ENCODE measurements at places on chromosomes 13 and 19.
A peak's percentile ranks its signal among the peaks of the same experiment; 100 is the strongest.

DNA sequence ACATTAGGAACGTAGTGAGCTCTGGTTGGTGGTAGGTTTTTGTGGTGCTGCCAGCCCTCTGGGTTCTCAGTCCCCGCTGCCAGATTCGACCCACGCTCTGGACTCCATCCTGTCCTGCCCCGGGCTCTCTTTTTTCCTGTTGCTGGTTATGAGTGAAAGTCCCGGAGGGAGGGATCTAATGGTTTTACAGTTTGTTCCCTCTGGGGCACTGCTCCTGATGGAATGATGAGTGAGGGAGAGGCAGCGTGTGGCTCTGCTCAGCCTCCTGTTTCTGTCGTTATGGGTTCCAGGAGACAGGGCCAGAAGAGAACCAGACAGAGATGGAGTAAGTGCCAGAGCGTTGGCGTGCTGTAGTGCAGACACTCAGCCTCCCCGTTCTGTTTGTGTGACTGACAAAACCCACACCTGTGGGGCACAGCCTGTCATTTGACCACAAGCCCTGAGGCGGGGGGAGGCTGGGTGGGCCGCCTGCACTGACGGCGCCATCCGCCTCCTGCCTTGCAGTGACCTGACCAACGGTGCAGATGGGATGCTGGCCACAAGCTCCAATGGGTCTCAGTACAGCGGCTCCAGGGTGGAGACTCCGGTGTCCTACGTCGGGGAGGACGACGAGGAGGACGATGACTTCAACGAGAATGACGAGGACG is 18.3 kb downstream of the ATP4B start:
- no peak for DNase-seq

- no peak for DNase-seq
These were observed 95.4 kb downstream of the CYSLTR2 start for GRCh38 chr13:48749144-48749543.

- no peak for DNase-seq
These were observed 30.4 kb upstream of the CEACAM21 start for GRCh38 chr19:41545547-41545946.

DNA sequence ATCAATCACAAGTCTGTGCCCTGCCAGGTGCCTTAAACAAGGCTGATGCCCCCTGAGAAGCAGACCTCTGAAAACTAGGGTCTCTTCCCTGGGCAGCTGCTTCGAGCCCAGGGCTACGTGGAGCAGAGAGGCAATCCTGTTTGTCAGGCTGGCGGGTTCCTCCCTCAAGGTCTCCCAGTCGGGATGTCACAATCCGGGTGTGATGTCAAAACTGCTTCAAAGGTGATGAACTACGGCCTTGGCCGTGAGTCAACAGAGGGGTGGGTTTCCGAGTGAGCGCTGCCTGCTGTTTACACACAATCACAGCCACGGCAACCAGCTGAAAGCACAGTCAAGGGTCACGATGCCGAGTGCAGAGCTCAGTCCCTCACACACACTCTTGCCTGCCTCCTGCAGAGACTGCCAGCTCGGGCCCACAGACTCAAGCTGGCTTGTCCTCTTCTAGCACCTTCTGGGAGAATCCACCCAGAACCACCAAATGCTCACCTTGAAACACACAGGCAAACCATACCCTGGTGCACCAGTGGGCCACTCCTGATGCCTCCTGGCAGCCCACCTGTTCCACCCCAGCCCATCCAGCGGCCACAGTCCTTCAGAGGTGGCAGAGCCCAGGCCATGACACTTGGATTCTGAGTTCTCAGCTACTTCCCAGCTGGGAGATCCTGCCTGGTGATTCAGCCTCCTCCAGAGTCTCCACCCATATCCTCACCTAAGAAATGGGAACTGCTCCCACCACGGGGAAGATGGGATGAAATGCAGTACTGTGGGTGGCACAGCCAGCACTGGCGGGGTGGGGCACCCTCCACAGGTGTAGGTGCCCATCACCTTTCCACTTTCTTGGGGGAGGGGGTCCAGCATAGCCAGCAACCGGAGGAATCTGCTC is 6.8 kb downstream of the ELL start:
- DNase-seq = no peak

- no peak for DNase-seq
These were observed 3.9 kb downstream of the OSCAR start for GRCh38 chr19:54096617-54097106.

DNA sequence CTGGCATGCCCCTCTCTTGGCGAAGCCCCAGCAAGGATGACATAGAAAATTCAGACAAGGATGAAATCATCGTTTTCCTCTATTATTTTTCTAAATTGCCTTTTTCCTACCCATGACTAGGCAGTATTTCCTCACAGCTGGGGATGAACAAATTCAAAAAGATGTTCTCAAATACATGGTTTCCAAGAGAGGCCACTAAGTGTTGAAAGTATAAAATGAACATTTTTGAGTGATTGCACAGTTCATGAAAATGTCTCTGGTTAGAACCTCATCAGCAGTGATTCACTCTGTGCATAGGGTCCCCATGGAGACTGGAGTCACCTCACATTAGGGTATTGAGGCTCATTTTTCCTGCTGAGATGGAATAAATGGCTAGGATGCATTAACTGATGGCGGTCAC is 373.7 kb downstream of the DNAJC15 start:
- DNase-seq = no peak

DNA sequence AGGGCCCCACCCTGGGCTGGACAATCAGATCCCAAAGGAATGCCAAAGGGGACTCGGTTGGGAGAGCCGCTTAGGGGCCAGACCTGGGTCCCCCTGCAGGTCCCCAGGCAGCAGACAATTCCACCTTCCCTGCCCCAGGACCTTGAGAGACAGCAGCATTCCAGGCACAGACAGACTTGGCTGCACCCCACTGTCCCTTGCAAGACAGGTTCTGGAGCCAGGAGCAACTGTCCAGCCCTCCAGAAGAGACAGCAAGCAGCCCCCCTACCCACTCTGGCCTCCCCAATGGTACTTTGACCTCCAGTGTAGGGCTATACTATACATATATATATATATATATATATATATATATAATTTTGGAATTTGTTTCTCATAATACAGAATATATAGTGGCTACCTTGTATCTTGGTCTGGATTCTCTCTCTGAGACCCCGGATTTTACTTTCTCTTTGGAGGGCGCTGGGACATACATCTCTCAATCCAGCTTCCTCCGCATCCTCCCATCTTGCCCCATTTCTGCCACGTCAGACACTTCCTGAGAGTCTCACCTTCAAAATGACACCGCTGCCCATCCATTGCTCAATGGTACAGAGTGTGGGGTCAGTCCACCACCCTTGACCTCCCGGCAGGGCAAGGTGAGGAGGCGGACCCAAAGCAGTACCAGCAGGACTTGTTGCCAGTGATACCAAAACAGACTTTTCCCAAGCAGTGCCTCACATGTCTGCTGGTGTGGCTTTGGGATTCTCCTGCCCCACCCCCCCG is 12.7 kb downstream of the SMIM24 start:
- no peak for DNase-seq

DNA sequence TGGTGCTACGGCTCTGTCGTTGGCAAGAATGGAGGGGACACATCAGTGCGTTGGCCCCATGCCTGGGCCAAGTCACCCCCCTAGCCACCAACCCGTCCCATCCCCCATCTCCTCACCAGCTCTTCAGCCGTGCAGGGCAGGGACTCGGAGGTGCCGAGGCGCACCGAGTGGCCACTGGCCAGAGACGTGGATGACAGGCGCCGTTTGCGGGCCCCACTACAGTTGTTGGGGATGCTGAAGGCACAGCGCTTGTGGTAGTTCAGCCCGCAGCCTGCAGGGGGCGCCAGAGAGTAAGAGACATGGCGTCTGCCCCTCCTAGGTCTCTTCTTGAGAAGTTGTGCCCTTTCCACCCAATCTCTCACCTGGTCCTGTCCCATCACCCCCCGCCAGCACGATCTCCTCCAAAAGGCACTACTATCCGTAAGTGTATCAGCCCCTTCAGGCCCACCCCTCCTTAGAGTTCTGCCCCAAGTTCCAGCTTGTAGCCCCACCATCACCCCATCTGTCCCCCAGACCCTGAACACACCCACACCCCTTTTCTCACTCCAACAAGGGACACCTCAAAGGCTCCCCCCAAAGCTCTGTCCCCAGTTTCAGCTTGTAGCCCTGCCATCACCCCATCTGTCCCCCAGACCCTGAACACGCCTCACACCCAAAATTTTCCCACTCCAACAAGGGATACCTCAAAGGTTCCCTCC is 12.4 kb downstream of the PRKD2 start:
- peak; percentile 75 for DNase-seq

DNA sequence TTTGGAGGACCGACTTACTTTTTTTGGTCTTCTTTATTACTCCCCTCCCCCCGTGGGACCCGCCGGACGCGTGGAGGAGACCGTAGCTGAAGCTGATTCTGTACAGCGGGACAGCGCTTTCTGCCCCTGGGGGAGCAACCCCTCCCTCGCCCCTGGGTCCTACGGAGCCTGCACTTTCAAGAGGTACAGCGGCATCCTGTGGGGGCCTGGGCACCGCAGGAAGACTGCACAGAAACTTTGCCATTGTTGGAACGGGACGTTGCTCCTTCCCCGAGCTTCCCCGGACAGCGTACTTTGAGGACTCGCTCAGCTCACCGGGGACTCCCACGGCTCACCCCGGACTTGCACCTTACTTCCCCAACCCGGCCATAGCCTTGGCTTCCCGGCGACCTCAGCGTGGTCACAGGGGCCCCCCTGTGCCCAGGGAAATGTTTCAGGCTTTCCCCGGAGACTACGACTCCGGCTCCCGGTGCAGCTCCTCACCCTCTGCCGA is 409 bp downstream of the FOSB start:
- peak; percentile 41 for DNase-seq

DNA sequence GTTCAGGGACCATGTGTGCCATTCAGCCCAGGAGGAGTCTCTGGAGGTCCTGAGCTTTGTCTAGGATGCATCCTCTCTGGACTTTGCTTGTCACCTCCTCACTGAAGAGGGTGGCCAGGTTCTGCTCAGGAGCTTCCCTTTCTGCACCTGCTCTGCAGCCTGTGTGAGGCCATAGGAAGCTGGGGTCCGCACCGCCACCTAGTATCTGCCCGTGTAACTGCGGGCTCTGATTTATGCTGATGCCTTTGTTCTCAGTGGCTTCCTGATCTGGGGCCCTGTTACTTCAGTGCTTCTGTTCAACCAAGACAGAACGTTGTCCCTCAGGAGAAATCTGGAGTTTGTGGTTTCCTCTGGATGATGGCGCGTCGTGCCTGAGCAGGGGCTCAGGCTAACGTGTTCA is 15.5 kb downstream of the ZNF610 start:
- DNase-seq = no peak

DNA sequence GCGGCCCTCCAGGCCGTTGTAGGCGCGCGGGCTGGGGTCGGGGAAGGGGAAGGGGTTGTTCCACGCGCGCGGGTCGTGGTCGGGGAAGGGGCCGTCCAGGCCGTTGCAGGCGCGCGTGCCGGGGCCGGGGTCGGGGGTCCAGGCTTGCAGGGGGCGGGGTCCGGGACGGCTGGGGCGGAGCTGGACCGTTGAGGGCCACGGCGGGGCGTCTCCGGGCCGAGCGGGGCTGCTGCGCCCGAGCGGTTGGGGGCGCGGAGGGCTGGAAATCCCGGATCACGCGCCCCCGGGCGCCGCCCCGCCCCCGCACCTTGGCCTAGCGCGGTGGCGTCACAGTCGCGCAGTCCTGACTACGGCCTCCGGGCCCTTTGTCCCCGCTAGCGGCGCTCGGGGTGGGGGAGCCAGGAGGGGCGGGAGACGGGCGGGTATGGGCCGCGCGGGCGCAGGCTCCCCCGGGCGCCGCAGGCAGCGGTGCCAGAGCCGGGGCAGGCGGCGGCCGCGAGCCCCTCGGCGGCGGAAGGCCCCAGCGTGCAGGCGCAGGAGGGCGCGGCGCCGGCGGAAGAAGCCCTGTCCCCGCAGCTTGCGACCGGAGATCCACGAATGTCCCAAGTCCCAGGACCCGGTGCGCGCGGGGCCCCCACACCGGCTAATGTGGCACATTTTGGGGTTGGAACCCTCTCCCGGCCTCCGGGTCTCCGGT is 665 bp downstream of the GPX4 start:
- peak; percentile 75 for DNase-seq

- DNase-seq = no peak
These were observed 11.4 kb upstream of the CPAMD8 start for GRCh38 chr19:17037966-17038500.

DNA sequence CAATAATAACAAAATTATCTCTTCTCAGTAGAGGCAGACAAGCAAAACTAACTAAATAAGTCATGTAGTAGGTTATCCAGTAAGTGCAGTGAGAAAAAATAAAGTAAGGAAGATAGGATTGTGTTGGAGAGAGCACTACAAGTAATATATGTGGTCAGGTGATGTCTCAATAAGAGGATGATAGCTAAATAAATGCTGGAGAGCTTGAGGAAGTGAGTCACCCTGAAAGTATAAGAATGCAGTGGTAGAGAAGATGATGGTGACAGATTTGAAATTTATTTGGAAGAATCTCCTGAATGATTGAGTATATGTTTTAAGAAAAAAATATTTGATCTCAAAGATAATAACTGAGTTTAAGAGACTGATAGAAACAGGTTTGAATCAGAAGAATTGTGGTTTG is 152.2 kb upstream of the PRR20A start:
- no peak for DNase-seq

DNA sequence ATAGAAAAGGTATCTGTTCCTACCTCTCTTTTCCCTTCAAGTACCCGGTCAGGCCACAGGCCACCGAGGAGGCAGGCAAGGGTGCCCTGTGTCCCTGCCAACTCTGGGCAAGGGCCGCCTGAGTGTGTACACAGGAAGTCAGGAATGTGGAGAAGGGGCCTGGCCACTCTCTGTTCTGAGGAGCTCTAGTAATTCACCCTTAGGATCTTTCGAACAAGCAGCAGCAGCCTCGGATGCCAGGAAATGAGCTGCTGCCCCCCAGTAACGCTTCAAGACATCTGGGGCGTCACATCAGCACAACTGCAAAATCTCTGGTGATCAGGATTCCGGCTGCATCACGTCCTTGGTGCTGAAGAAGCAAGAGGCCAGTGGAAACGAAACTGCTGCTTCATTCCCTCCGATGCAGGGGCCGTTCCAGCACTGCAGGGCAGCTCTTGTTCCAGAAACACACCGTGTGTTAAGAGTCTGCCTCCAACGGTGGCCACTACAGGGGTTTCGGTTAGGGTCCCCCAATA is 2.0 kb downstream of the RAB20 start:
- no peak for DNase-seq

DNA sequence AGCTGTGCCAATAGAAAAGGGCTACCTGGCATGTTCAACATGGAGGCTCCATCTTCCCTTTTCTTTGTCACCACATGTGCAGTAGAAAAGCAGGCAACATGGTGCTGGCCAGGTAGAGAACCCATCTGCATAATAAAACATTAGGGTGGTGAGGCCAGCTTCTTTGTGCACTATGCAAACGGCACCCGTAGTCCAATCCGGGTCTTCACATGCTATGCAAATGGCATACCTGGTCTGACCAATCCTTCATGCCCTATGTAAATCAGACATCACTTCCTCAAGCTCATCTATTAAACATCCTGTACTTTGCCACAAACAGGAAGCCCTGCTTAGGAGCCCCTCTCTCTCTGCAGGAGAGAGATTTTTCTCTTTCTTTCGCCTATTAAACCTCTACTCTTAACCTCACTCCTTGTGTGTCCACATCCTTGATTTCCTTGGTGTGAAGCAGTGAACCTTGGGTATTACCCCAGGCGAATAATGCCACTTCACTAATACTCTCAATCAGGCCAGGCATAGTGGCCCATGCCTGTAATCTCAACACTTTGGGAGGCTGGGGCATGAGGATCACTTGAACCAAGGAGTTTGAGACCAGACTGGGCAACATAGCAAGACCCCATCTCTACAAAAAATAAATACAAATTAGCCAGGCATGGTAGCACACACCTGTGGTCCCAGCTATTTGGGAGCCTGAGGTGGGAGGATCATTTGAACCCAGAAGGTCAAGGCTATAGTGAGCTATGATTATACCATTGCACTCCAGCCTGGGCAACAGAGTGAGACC is 111.3 kb upstream of the MRI1 start:
- DNase-seq = no peak

- DNase-seq = no peak
These were observed 3.8 kb downstream of the SBSN start for GRCh38 chr19:35524181-35524837.

Data from stimulated activated CD8-positive, alpha-beta memory T cell treated with anti-CD3 and anti-CD28 coated beads, Interleukin-7, amount 100 ng/mL, for 4 hours (primary cell).